ENCODE measurements at places on chromosomes 4 and X.

GRCh38 chr4:83644677-83645659, 109.1 kb downstream of the GPAT3 start:
- DNase-seq = peak; percentile 48

DNA sequence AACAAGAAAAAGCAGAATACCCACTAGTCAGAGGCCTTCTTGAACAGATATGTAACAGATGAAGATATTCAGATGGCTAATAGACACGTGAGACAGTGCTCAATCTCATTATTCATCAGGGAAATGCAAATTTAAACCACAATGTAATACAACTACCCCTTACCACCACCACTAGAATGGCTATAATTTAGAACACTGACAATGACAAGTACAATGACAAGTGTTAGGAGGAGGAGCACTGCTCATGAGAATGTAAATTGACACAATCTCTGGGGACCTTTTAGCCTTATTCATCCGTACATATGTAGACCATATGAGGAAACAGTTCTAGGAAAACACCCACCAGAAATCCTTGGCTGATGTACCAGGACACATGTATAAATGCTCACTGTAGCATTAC, 13.1 kb downstream of the ZNF81 start:
- DNase-seq = no peak

- no peak for DNase-seq
Measured at GRCh38 chr4:90958256-90958895, 831.2 kb downstream of the CCSER1 start.

DNA sequence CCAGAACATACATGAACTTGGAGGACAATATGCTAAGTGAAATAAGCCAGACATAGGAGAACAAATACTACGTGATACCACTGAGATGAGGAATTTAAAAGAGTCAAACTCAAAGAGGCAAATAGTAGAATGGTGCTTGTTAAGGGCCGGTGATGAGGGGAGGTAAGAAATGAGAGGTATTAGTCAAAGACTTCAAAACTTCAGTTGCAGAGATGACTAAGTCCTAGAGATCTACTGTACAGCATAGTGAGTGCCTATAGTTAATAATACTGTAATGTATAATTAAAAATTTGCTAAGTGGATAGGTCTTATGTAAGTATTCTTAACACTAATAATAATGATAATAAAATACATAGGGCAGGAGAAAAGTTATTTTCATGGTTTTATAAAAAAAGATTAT, 126.9 kb upstream of the VEGFC start:
- DNase-seq = no peak

GRCh38 chr4:107643021-107643420, 77.0 kb downstream of the PAPSS1 start:
- DNase-seq = no peak

Measured in NCI-H460 (cell line).